Astrocyte (in vitro differentiated cells and primary cell): ENCODE measurements at places on chromosomes 4 and X.

- no peak for DNase-seq
Observed at GRCh38 chr4:66108898-66109297, 438.6 kb upstream of the EPHA5 start.

DNA sequence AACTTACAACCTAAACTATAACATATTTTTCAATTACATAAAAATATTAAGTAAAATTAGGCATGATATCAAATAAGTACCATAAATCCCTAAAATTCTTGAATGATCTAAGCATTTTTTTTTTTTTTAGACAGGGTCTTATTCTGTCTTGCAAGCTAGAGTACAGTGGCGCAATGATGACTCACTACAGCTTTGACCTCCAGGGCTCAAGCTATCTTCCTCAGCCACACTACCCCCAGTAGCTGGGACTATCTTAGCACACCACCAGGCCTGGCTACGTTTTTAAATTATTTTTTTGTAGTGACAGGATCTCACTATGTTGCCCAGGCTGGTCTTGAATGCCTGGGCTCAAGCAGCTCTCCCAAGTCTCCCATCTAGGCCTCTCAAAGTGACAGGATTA, 1042.3 kb downstream of the FSTL5 start:
- DNase-seq: no peak

DNA sequence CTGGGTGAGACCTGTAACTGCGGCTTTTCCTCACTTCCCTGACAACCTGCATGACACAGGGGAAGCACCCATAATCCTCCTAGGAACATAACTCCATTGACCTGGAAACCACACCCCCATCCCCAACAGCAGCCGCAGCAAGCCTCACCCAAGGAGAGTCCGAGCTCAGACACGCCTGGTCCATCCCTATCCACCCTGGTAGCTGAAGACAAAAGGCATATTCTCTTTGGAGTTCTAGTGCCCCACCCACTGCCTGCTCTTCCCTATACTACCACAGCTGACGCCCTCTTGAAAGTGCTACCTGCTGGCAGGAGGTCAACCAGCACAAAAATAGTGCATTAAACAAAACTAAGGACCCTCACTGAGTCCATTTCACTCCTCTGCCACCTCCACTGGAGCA, 1080.9 kb upstream of the IGFBP7 start:
- no peak for DNase-seq

DNA sequence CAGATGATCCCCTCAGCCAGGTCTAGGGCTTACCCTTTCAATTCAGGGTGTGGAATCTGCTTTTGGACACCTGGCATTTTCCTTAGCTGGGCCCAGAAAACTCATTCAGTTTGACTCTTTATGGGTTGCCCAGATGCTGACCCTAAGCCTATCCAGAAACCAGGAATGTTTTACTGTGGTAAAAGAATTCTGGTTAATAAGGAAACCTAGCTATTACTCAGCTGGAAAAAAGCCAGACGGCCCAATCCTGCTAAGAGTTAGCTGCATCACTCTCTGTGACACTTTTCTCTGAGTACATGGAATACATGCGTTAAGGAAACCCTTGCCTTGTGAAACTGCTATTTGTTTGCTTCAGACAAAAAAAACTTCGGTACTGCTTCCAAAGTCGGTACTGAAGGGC, 28.0 kb downstream of the ING2 start:
- DNase-seq: peak; percentile 81

DNA sequence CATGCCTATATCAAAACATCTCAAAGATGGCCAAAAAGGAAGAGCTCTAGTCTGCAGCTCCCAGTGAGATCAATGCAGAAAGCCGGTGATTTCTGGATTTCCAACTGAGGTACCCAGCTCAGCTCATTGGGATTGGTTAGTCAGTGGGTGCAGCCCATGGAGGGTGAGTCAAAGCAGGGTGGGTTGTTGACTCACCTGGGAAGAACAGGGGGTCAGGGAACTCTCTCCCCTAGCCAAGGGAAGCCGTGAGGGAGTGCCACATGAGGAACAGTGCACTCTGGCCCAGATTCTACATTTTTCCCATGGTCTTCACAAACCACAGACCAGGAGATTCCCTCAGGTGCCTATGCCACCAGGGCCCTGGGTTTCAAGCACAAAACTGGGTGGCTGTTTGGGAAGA, 57.3 kb upstream of the FGF16 start:
- DNase-seq: no peak

DNA sequence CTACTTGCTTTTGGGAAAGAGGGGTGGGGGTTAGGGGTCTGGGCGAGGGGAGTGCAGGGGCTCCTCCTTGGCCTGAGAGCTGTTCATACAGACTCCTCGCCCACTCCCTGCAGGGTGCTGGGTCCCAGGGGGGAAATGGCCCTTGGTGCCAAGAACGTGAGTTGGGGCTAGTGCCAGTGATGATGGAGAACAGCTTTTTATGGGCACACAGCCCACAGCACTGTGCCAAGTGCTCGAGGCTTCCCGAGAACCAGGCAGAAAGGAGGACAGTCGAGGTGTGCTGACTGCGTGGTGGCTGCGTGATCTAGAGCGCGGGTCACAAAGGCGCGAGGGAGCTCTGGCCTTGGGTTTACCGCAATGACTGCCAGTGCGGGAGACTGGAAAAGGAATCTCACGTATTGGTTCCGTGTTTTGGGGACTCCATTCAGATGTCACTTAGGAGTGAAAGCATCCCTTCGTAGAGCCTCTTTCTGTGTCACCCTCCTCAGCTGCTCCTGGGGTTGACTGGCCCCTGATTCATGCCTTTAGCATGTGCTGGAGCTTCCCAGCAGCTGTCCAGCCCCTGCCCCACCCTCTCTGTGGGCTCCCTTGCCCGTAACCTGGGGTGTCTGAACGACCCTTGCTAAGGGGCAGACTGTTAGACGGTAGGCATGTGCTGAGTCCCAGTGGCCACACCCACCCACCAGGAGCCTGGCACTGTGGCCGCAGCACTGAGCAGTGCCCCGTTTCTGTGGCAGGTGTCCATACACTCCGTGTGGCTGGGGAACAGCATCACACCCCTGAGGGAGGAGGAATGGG, 20.9 kb upstream of the MSANTD1 start:
- no peak for DNase-seq

DNA sequence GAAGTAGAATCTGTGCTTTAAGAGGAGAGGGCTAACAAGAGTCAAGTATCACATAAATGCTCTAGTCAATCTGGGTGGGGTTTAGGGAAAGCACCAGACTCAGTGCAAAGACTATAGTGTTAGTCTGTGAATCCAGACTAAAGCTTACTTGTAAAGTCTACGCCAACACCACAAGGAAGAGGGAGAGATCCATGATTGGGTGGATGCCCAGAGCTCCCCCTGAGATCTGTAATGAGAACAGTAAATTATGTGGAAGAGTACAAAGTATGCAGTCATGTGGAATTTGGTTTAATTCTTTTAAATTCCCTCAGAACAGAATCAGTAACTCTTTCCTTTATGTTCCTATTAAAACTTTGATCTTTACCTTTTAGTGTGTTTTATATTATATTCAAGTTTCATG, 354.7 kb upstream of the SPANXN4 start:
- DNase-seq: no peak
